ENCODE measurements at places on chromosomes 1 and 21.

DNA sequence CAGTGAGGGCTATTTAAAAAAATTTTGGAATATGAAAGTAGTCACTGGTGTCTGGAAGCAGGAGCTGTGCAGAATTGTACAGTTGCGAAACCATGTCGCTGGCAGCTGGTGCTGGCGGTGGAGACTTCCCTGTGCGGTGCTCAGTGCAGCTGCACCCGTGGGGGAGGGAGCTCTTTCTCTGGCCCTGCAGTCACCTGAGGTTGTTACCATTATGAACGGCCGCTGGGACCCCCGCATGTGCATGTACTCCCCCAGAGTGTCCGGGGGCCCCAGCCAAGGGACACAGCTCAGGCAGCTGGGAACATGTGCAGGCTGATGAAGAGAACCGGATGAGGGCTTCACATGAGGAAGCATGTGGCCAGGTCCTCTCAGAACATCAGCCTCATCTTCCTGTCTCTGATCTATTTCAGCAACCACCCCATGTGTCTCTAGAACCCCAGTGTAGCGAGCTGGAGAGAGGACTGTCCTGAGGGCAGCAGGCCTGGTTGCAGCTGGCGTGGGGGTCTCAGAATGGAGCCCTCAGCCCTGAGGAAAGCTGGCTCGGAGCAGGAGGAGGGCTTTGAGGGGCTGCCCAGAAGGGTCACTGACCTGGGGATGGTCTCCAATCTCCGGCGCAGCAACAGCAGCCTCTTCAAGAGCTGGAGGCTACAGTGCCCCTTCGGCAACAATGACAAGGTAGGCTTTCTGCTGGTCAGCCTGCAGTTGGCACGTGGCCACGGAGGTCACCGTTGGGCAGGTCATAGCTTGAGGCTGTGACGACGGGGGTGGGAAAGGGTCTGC, at the start of gene TRPM2:
TSS of gene TRPM2 (plus strand) at position 431 of the 780 bp plus-strand sequence. CDS start at position 511, 80 bp downstream.
- DNase-seq = peak; percentile 70

- DNase-seq = no peak
These were observed 9.7 kb upstream of the GNG4 start for GRCh38 chr1:235659186-235659771.

- no peak for DNase-seq
These were observed 98.9 kb downstream of the RGS2 start for GRCh38 chr1:192907545-192908243.

DNA sequence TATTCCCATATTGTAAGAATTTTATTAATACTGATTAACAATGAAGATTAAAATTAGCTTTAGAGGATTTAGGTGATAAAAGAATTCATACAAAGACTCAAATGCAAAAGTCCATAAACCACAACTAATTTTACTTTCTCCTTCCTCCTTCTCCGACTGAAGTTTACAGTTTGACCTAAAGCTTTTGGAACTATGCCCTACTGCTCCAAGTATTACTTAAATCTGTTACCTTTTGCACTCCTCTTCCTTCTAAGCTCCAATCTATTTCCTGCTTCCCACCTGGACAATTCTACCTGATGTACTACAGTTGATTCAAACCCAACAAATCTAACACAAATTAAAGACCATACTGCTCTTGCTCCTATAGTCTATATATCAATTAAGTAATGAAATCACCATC, 36.3 kb downstream of the ANKRD13C start:
- no peak for DNase-seq

- DNase-seq = no peak
These were observed 152.8 kb downstream of the PPP1R12B start for GRCh38 chr1:202501281-202501680.

- DNase-seq = no peak
These were observed 42.2 kb downstream of the LRRC53 start for GRCh38 chr1:74470251-74470650.

DNA sequence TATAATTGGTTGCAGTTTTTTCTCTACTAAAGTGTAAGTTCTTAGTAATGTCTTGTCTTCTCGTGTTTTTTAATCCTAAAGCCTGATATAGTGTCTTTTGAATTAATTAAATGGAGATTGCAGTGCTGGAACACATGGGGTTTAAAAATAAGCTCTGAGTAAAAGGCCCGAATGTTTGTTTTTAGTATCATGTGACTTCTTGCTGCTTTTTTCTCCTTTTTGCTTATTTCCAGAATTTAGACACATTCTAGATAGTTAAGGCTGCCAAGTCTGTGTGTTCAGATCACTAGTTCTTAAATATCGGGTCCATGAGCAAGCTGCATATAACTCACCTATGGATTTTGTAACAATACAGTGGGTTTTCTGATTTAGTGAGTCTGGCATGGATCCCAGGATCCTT, 27.5 kb downstream of the KCTD3 start:
- DNase-seq = no peak

GRCh38 chr1:112711670-112712069, 3.5 kb downstream of the PPM1J start:
- DNase-seq = no peak

GRCh38 chr1:28394136-28394535, 24.6 kb downstream of the PHACTR4 start:
- no peak for DNase-seq

GRCh38 chr1:24795236-24795635, 50.0 kb downstream of the CLIC4 start:
- DNase-seq = no peak

- DNase-seq = no peak
These were observed 5.6 kb downstream of the EPS8L3 start for GRCh38 chr1:109757936-109758786.

DNA sequence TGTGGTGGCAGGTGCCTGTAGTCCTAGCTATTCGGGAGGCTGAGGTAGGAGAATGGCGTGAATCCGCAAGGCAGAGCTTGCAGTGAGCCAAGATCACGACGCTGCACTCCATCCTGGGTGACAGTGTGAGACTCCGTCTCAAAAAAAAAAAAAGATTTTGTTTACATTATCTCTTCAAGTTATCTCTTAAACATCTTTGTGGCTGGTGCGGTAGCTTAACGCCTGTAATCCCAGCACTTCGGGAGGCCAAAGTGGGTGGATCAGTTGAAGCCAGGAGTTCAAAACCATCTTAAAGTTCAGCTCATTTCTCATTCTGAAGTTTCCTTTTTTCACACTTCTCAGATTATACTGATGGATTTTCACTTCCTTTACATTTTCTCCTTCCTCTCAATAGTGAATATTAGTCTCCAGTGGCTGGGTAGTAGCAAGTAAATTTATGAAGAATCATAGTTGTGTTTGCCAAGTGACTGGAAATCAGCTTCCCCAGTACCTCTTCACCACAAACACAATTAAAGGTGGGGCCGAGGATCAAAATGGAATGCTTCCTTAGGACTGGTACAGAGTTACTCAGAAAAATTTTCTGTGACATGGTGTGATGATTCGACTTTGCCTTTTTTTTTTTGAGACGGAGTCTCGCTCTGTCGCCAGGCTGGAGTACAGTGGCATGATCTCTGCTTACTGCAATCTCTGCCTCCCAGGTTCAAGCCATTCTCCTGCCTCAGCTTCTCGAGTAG, 13.8 kb downstream of the PIP5K1A start:
- no peak for DNase-seq

GRCh38 chr21:35976929-35977328, 83.4 kb downstream of the SETD4 start:
- DNase-seq = no peak

GRCh38 chr1:46451948-46452930, 37.4 kb upstream of the DMBX1 start:
- DNase-seq = no peak

GRCh38 chr1:113041569-113042284, 31.3 kb upstream of the LRIG2 start:
- DNase-seq = no peak

DNA sequence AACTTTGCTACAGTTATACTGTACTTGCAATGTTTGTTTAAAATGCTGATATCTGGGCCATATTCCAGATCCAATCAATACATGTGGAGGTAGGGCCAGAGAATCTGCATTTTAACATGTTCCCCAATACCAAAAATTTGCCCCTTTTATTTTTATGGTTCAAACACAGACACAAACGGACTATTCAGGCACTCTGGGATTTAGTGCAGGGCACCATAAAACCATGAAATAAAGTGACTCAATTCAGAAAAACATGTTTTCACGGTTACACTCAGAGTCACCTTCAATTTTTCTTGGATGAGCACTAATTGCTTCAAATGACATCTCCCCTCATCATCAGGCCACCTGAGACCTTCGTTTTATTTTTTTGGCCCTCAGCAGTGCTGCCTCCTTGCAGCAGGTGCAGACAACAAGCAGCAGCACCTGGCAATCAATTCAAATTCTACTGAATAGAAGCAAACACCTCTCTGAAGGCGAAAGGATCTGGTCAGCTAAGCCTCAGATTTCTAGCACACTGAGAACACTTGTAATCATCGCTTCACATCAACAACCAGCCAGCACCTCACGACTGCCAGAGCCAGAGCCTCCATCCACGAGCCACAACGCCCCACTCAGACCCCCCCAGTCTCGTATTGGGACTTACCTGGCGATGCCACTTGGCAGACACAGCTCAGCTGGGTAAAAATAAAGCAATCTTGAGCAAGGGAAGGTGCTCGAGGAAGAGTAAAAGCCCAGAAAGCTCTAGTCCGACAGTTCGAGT, 1.1 kb downstream of the ERO1B start:
- DNase-seq = peak; percentile 18

- no peak for DNase-seq
These were observed 3.0 kb upstream of the S100A9 start for GRCh38 chr1:153354515-153355193.

DNA sequence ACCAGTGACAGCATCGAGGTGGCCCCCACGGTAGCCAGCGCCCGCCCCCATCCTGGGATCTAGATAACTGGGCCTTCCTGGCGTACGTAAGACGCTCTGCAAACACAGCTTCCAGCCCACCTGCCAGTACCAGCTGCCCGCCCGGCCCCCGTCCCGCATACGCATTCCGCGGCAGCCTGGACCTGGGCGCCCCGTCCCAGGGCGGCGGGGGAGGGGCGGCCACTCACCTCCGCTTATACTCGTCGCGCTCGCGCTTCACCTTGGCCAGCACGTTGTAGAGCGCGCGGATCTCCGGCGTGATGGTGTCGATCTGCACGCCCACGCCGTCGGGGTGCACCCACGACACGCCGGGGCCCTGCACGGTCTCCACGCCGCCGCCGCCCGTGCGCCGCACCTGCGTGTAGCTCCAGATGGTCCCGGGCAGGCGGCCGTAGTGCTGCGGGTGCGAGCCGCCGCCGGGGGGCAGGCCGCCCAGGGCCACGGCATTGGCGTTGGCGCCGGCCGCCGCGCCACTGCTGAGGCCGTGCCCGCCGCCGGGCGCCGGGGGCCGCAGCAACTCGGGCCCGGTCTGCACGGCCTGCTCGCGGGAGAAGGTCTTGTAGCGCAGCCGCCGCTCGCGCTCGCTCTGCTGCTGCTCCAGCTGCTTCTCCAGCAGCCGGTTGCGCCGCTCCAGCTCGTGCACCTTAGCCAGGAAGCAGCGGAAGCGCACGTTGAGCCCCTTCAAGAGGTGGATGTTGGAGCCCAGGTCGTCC, 859 bp downstream of the IFFO2 start:
- DNase-seq = no peak

- DNase-seq = no peak
These were observed 2.4 kb upstream of the MFSD2A start for GRCh38 chr1:39952359-39953110.

DNA sequence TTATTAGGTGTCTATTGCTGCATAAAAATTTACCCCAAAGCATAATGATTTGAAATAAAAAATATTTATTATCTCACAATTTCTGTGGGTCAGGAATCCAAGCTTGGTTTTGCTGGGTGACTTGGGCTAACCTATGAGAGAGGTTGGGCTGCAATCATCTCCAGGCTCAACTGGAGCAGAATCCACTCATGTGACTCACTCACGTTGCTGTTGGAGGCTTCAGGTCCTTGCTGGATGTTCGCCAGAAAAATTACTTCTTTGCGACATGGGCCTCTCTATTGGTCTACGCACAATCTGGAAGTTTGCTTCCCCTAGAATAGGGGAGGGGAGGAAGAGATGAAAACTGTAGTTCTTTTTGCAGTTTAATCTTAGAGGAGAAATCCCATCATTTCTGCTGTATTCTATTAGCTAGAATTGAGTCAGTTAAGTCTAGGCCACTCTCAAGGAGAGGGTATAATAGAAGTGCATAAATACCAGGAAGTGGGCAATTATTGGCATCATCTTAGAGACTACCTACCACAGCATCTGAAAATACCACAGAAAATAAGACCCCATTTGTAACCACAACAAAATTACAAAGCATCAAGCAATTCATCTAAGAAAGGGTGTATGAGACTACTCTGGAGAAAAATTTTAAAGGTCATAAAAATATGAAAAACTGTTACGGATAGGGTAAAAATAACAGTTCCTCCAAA, 5.7 kb upstream of the FASLG start:
- DNase-seq = no peak

- DNase-seq = no peak
These were observed 494 bp upstream of the PIP5K1A start for GRCh38 chr1:151197863-151198253.

- no peak for DNase-seq
These were observed 312.7 kb upstream of the C1orf87 start for GRCh38 chr1:60386249-60386648.

DNA sequence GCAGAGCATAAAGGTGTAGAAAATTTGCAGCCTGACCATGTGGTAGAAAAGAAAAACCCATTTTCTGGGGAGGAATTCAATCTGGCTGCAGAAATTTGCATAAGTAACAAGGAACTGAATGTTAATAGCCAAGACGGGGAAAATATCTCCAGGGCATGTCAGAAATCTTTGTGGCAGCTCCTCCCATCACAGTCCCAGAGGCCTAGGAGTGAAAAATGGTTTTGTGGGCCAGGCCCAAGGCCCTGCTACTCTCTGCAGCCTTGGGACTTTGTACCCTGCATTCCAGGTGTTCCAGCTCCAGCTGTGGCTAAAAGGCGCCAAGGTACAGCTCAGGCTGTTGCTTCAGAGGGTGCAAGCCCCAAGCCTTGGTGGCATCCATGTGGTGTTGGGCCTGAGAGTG, 152.9 kb downstream of the PATJ start:
- DNase-seq = no peak
